NCI-H1105 (cell line): ENCODE measurements at places on chromosomes 1 and 21.

DNA sequence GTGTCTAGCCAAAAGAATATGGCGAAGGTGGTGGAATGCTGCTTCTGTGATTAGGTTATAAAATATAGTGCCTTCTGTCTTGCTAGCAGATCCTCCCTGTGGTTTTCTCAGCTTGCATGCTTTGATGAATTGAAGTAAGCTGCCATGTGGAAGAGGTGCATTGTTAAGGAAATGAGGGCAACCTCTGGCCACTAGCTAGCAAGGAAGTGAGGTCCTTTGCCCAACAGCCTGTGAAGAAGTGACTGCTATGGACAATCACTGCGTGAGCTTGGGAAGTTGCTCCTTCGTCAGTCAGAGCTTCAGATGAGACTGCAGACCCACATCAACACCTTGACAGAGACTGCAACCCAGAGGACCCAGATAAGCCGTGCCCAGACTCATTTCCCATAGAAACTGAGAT, 109.4 kb downstream of the GIPC2 start:
- DNase-seq, result no peak

DNA sequence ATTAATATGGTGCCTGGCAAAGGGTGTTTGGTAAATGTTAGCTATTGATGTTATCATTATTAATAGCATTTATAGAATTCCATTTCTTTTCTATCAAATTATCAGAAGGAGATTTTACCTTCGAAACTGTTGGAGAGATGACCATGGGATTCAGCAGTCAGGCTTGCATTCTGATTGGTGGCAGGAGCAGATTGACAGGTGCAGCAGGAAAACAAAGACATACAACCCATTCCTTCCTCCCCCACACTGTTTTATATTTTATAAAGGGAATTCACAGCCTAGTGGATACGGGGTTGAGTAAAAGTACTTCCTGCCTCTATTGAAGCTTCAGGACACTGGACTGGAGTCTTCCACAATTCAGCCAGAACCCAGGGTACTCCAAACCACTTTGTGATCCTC, 55.1 kb upstream of the SYT14 start:
- no peak for DNase-seq

GRCh38 chr1:33624261-33624990, 152.0 kb downstream of the ZSCAN20 start:
- no peak for DNase-seq

GRCh38 chr1:197063212-197063611, 3.8 kb downstream of the F13B start:
- no peak for DNase-seq

DNA sequence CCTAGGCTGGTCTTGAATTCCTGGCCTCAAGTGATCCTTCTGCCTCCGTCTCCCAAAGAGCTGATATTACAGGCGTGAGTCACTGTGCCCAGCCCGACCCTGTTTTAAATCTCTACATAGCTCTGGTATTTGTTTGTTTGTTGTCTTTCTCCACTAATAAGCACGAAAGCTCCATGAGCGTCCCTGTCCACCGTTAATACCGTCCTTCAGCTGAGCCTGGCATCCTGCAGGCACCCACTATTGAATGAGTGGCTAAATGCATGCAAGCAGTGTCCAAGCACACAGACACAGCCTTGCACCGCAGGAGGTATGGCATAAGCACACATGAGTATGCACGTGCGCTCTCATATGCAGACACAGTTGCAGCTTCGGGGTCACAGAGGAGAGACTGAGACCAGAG, 4.5 kb upstream of the COL16A1 start:
- no peak for DNase-seq

DNA sequence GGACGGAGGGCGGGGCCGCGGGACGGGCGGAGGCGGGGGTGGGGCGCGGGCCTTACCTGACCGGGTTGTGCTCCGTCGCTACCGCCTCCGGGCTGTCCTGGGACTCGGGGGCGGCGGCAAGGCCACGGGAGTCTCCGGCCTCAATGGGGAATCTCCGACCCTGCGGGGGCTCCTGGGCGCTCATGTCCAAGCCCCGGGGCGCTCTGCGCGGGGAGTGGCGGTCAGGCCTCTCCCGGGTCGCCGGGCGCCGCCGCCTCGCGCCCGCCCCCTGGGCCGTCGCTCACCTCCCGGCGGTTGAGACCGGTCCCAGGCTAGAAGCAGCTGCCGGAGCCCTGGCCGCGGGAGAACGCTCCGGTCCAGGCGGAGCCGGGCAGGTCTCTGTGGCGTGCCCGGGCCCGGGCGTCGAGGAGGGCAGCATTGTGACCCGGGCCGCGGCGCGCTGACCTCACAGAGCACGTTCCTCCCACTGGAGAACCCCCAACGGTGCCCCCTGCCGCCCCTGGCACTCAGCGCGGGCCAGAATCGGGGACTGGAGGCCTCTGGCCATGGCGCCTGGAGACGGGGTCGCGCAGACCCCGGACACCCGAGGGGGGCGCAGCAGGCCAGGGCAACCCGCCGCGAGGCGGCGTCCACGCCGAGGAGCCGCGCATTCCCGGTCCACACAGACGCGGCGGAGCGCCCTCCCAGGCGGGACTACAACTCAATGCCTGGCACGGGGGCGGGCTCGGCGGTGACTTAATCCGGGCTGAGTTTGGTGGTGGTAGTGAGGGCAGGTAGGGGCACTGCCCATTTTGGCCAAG, 411 bp downstream of the FAM229A start:
- peak; percentile 11 for DNase-seq

- no peak for DNase-seq
These were observed 3.5 kb upstream of the UTS2 start for GRCh38 chr1:7856345-7856744.

DNA sequence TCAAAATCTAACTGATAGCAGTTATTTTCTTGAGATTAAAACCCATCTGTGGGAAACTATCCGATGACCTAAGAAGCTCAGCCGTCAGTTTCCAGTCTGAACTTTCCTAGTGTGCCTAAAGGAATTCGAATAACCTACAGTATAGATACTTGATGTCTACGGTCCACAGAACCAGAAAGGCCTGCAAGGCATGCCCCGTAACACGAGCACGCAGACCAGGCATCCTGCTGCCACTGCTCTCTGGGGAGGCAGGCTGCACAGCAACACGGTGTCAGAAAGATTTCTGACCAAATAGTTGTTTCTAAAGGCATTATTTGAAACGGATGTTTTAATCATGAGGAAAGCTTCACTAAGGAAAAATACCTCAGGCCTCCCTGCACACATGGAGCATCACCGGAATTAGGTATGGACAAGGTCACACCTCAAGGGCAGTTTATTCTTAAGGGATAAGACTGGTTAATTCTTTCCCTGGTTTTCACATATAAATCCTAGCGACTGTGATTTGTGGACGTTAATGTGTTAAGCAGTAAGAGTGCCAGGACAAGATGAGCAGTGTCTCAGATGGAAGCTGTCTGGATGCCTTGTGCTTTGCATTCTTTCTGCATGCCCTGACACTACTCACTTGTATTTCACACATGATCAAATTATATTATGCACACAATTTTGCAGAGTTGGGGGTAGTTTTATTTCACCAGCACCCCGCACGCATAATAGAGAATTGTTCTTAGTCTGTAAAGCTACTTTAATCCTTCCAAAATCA, 49.0 kb upstream of the NADK start:
- no peak for DNase-seq

- DNase-seq, result peak; percentile 16
These were observed 218.7 kb upstream of the COA6 start for GRCh38 chr1:234154320-234155251.
